ENCODE measurements at places on chromosomes 7 and 10.

DNA sequence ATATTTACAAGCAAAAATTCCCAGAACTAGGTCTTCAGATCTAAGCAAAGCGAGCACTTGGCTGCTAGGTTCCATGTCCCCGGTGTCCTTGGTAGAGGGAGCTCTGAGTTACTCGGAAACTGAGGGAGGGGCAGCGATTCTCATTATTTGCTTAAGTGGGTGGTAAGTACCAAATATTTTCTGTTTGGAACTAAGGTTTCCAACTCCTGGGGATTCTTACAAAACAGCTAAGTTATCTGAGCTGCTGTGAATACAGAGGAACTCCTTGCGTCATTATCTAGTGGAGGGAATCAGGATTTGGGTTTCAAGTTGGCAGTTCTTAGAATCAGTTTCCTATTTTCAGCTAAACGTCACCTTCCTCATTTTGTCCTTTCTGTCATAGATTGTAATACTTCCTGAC is 76.8 kb upstream of the IKZF1 start:
- DNase-seq: no peak

DNA sequence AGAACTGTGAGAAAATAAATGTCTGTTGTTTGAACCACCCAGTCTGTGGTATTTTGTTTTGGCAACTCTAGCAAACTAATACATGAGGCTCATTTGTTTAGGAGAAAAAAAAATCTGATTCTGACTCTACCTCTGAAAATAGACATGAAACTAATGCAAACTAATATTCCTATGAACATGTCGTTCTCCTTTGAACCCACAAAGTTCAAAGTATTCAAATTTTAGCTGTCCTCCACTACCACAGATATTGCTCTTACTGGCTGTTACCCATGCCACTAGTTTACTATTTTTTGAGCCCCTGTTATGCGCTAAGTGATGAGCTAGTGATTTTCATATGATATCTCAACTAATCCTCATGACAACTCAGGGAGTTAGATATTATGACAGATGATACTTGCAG is 58.8 kb upstream of the ZNF804B start:
- no peak for DNase-seq

DNA sequence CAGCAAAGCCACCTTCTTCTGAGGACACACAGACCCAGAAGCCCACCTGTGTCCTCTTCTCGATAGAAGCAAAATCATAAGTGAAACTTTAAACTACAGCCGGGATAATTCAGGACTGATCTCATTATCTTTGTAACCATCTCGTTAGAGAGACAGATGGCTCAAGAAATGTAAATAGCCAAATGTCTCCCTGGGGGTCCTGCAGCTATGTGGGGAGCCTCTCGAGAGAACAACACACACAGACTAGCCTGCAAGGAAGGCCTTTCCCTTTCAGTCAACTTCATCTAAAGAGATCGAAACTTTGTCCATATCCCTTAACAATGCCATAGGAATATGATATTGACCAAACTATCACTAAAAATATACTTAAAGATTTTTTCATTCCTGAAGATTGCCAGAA is 93.5 kb downstream of the VWC2 start:
- DNase-seq: no peak

GRCh38 chr7:142463401-142463850 is 205.6 kb upstream of the PRSS58 start:
- no peak for DNase-seq

DNA sequence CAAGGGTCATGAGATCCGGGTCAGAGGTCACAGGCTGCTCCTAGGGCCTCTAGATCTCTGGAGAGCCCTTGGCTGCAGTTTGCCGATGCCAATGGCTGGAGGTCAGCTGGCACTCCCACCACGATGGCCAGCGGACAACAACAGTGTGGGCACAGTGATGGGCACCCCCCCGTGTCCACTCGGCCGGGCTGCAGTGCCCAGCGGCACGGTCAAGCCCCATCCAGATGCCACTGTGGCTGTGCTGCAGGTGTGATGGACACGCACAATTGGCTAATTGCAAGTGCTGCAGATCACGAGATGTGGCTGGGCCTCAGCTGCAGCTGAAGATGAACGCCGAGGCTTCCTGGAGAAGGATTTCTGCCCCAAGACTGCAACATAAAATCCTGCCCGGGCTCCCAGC is 80.7 kb downstream of the PDGFA start:
- no peak for DNase-seq

DNA sequence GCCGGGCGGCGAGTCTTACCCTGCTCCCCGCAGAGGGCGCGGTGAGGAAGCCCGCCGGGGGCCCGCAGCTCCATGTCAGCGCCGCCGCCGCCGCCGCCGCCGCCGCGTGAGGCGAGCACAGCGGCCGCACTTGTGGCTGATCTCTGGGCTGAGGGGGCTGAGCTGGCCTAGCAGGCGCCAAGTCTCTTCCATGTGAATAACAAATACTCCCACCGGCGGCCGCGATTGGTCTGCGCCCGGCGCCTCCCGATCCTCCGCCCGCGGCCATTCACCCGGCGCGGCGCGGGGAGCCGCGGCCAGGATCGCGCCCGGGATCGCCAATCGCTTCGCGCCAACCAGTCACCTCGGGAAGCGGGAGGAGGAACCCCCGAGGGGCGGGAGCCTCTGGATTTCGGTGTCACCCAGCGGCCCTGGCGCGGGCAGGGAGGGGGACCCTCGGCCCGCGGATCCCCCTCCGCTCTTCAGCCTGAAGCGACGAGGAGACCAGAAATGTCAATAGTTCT is at the start of gene GRM8:
GRM8 (minus strand) TSS at position 164 of the 503 bp plus-strand sequence.
- peak; percentile 69 for DNase-seq

DNA sequence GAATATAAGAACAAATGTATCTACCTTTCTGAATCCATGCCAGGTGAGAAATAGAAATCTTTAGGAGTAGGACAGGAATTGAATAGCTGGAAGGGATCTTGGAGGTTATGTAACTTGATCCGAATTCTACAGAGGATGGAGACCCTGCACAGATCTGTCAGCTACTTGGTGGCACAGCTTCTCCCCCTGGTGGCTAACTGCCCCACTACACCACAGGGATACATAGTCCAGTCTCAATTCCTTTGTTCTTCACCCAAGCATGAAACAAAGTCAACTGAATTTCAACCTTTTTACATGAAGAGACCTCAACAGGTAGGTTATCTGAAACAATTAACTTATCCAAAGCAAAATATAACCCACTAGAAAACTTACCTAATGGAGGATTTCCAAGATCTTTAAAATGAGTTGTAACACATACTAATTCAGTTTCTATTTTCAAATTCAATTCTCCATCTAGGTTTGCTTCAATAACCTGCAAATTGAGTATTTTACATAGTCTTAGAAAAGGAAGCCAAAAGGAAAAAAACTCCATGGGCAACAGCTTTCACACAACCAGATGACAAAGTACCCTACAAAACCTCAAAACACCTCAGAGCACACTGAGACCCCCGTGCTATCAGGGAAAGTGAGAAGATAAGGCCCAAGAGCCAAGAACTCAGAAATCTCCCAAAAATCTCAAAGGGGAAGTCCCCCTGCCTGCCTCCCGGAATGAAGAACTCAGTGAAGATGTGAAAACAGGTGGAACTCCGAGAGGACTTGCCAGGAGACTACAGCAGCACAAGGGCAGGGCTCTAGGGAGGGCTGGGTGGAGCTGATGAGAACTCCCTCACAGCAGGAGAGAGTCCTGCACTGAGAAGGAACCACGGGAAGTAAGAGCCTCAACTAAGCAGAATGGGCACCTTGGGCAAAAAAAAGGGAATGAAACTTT is 10.3 kb downstream of the HUS1 start:
- peak; percentile 57 for DNase-seq

DNA sequence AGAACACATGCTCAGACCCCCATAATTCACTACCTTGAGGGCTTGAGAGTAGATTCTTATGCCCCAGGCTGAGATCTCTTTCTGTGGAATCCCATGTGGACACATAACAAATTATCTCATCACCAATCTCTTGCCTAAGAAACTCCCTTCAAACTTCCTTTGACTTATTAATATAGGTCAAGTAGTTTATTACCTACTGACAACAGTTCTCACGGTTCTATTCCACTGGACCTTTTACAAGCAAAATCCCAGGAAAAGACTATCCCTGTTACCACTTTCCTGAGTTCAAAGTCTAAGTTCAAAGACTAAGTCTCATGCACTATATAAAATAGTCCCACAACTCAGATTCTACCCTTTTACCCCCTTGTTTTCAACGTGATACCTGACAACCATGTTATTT is 754.7 kb downstream of the SUGCT start:
- no peak for DNase-seq

DNA sequence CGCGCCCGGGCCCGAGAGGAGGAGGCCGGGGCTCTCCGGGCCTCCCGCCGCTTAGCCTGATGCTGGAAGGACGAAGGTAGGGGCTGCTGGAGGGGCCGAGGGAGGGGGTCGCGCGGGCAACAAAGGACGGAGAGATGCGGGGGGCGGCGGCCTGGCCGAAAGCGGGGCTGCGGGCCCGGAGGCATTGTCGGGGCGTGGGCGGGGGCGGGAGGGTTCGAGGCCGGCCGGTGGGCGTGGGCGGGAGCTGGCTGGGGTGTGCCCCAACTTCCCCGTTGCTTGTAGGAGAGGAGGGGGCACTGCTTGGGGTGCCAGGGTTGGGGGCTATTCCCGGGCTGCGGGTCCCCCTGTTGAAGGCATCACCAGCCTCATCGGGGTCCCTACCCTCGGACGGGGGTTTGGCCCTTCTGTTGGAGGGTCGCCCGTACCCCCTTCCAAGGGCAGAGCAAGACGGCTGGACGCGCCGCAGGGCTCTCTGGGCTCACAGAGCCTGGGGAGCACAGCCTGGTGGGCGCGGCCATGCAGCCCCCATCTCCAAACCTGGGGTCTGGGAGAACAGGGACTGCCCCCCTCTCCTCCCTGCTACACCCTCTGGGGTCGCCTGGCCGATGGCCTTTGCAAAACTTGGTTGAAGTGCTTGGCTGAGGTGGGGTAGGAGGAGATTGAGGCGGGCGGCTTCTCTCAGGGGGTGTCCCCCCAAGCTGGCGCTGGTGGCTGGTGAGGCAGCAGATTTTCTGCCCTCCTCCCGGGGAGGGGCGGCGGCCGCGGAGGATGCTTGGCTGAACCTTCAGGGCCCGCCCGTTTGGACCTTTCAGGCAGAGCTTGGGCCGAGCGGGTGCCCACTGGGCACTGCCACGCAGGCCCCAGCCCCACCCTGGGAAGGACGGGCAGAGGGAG is 699 bp downstream of the CLIP2 start:
- DNase-seq: peak; percentile 67

DNA sequence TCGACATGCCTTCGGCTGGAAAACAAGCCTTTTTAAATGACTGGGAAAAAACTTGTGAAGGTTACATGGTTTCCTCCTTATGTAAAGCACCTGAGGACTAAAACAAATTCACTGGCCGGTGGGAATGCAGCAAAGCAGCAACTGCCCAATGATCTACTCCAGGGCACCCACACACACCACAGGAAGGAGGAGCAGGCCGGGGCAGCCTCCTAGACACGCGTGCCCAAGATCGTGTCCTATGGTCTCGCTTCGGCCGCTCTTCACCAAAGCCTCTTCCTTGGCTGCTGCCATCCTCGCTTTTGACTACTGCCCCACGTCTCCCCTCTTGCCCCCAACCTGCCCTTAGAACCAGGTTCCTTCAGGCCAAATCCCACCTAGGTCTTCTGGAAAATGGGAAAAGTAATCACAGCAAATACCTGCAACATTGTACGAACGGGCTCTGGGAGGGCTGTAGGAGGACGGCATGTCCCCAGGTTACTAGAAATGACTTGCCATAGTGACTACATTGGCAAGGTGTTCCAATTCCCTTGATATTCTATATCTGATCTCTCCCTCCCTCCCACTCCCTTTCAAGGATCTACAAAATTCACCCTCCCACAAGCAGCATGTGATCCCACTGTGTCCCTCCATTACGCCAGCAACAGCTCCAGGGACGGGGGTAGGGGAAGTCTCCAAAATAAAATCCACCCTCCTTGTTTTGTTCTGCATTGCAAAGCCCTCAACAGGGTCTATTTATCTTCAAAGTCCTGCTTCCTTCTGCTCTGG is 84.9 kb downstream of the RNF216 start:
- no peak for DNase-seq

GRCh38 chr10:15603446-15604011 is 116.2 kb downstream of the ITGA8 start:
- DNase-seq: no peak

DNA sequence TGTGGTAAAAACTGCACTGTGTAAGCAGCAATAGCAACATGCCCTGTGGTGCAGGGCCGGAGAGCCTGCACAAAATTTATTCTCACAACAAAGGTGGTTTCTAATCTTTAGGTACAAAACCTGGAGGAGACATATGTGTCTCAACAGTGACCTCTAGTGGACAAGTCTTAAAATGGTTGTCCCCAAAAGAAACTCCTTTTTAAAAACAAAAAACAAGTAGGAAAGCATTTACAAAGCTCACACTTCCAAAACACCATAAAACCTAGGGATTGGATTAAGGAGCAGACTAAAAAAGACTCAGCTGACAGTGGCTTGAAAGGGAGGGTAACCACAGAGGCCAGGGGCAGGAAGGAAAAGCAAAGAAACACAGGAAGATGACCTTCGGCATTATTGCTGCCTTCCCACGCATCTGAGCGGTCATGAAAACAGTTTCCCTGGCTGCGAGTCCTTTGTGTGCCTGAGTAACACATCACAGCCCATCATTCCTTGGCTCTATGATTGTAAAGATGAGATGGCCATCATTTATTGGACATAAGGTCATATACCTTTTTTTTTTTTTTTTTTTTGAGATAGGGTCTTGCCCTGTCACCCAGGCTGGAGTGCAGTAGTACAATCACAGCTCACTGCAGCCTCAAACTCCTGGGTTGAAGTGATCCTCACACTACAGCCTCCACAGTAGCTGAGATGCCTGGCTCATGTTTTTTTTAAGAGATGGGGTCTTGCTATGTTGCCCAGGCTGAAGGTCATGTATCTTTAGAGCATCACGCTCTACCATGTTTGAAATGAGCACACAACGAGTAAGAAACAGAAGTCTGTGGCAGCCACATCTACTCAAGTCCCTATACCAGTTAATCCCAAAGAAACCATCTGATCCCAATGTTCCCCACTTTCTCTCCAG is 39.5 kb downstream of the RSU1 start:
- peak; percentile 43 for DNase-seq

- DNase-seq: no peak
Observed at GRCh38 chr10:110978204-110978603, 58.8 kb downstream of the SHOC2 start.

DNA sequence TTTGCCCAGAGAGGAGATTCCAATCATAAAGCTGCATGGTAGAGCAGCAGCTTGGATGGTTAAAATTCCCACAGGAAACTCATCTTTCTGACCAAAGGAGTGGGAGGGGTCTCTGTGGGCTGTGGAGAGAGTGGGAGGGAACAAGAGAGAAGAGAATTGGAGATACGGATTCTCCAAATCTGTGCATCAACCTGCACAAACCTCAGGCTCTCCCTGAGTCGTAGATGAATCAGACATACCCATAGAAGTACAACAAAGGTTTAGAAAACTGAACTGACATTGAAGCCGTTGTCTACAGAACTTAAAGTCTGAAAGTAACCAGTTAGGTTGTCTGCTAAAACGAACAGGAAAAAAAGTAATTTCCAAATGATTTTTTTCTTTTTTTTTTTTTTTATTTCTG is 41.9 kb downstream of the CYCS start:
- DNase-seq: no peak

Measured in ovary (tissue), 10 donors.